Stimulated activated CD4-positive, alpha-beta T cell treated with anti-CD3 and anti-CD28 coated beads, Interleukin-2, amount 100 ng/mL, for 24 hours (primary cell): ENCODE measurements at places on chromosomes 7 and 10.

DNA sequence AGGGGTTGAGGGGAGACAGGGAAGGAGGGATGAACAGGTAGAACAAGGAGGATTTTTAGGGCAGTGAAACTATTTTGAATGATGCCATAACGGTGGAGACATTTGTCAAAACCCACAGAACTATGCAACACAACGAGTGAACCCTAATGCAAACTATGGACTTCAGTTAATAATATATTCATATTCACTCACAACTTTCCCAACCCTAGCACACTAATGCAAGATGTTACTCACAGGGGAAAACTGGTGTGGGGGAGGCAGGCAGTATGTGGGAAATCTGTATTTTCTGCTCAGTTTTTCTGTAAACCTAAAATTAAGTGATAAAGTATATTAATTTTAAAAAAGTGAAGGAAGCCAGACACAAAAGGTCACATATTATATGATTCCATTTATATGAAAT, 17.3 kb downstream of the GNA12 start:
- DNase-seq = no peak

DNA sequence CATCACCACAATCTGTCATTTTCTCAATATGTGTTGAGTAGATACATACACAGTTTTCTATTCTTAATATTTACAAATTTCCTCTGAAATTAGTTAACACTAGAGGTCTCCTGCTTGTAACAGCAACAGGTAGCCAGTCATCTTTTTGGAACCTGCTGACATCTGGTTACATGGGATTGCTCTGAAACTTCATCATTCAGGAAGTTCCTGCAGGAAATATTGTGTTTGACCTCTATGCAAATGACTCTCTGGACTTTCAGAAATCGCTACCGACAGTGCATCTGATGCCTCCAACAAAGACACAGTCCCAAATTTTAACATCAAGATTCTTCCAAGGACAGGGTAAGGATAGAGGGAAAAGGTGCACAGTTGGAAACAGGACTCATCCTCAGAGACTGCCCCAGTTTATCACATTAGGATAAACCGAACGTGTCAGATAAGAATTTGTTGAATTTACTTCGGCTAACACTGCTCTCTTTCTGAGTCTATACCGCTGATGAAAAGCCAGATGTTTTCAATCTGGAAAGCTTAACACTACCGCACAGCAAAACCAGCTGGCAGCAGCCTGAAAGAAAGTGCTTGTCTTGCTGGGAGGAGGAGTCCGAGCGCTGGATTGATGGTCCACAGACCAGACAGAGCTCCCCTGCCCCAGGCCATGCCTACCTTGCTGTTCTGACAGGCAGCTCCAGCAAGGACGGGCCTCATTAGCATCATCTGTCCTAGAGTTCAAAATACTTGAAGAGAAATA, 633.4 kb downstream of the PARD3 start:
- no peak for DNase-seq

- no peak for DNase-seq
Measured at GRCh38 chr10:374354-374753, 239.1 kb downstream of the ZMYND11 start.

DNA sequence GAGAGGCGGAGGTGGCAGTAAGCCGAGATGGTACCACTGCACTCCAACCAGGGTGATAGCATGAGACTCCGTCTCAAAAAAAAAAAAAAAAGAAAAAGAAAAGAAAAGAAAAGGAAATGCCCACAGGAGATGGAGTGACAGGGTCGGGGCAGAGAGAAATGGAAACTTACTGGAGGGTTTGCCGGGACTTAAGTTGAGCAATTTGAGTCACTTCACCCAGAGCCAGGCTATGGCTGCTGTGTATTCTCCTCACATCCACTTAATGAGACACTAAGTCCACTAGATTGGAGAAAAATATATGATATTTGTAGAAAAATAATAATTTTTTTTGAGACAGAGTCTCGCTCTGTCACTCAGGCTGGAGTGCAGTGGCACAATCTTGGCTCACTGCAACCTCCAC, 4.6 kb upstream of the PFKFB3 start:
- DNase-seq = no peak

- no peak for DNase-seq
Measured at GRCh38 chr10:20515654-20516053, 381.5 kb downstream of the NEBL start.
